ENCODE measurements at places on chromosomes 3 and 15.

DNA sequence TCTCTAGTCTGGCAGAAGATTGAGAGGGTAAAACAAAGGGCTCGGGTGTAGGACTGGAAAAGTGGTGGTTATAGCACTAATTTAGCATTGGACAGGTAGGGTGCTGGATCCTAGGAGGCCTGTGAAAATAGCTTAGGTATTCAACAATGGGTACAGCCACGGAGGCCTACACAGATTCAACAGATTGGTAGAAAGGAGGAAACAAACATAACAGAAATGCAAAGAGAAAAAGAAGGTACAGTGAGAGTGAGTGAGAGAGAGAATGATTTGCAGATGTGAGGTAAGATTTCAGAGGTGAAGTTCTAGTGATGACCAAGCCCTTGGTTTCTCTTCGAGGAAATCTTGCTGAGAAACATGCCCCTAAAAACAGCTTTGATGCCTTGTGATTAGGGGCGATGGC, 37.9 kb downstream of the ADIPOQ start:
- no peak for DNase-seq

DNA sequence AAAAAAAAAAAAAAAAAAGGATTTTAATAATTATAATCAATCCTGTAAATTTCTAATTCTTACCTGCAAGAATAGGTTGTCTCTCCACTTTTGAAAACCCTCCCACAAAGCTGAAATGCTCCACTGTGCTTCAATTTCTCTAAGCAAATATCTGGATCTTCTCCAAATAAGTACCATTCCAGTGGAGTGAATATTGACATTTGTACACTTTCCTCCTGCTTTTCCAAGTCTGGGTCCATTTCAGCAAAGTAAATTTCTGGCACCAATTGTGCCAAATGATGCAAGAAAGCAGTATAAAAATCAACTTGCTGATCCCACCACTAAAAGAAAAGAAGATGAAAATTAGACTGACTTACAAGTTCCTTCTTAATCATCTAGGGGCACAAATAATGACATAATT, 19.9 kb downstream of the UBR1 start:
- DNase-seq = no peak

DNA sequence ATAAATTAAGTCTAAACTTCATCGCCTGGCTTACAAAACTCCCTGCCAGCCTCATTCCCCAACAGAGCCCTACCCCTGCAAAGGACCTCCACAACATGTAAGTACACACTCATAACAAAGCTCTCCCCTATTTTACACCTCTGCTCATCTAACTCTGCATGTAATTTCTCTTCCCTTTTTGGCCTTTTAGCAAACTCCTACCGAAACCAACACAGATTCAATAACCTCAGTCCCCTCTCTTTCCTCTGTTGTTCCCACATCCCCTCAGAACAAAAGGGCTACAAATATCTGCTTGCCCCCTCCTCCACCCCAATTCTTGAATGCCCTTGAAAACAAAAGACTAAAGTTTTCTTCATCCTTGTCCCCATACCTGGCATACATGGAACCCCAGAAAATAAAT, 662 bp downstream of the UBL7 start:
- DNase-seq = no peak

DNA sequence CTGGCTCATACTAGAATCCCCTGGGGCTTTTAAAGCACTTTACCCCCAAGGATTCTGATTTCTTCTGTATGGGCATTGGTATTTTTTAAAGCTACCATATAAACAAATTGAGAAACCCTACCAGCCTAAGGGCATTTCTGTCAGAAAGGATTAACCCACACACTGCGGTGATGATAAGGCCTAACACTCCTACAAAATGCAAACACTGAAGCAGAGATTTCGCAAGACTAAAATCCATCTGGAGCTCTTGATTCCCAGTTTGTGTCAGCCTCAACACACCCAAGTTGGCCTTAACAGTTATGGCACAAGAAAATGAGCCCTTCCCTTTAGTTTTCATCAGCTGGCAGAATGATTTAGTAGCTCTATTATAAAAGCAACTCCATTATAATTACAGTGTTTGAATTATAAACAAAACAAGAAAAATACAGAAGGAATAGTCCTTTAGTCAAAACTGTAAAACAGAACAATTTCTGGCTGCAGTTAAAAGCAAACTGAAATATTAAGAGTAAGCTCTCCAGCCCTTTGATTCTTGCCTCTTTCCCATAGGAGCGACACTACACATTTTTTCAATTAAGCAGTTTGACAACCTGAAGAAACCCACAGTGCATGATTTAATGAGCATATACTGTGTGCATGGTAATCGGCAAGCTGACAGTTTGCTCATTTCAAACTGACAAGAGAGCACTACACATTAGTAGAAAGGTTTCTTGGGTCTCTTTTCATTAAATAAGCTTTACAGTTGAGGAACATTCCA, 441.2 kb downstream of the FHIT start:
- no peak for DNase-seq

DNA sequence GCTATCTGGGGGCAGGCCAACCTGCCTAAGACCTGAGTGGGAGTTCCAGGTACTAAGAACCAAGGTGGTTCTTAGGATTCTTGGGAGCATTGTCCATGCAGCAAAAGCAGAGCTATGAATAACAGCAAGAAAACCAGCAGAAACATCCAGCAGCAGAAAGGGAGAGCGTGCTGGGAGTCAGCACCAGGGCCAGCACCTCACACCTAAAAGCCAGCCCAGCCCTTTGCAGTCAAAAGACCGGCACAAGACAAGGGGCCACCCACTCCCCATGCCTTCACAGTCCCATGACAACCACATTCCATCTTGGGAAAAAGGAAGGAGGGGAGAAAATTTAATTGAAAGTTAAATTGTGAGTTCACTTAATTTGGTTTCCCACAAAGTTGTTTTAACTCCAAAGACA, 364.9 kb downstream of the AGBL1 start:
- no peak for DNase-seq

GRCh38 chr3:156412600-156412999, 142.3 kb downstream of the SSR3 start:
- DNase-seq = no peak

DNA sequence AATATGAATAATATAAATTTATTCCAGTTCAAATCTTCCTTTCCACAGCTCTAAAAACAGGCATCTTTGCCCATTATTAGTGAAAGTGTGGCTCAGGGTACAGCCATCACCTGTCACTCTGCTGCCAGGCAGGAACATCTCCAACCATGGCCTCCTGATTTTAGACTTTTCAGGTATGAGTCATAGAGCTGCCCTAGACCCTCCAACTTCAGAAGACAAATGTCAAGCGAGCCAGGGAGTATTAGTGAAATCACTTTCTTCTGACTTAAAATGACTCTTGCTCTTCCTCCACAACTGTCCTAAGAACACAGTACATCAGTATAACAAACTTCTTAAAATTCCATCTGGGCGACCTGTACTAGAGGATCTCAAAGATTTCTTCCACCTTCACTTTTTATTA, 78.1 kb upstream of the AKAP13 start:
- no peak for DNase-seq

GRCh38 chr3:55858302-55858701, 371.2 kb upstream of the WNT5A start:
- DNase-seq = no peak

- no peak for DNase-seq
Measured at GRCh38 chr15:64690008-64690407, 85.4 kb downstream of the RBPMS2 start.

DNA sequence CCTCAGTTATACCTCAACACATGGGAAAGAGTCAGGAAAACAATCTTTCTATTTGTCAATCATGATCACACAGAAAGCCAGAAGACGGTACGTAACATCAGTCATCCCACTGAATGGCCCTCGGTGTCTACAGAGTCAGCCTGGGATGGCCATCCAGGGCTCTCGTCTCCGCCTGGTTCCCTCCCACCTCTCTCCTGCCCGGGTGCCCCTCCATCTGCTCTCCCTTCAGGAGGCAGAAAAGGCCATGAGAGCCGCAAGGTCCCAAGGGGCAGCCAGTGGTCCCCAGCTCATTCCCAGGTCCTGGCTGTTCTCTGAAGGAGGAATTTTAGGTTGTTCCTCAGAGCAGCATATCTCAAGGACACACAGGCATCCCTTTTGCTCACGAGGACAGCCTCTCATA, 4.4 kb upstream of the LRRC15 start:
- no peak for DNase-seq

DNA sequence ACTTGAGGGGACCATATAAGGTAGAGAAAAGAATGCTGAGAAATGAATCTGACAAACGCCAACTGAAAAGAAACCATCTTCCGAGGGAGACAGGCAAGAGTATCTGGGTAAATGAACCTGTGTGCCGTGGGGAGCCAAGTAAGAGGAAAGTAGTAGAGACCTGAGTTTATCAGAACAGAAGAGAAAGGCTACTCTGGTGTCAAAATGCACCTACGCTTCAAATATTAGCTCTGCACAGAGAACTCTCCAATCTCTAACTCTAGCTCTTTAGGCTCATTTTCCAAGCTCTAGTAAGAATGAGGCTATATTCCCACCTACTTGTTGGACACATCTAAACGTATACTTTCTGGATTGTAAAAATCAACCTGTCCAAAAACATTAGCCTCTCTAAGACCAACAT, 53.5 kb downstream of the TOP2B start:
- no peak for DNase-seq

GRCh38 chr3:126407412-126408044, 12.8 kb downstream of the CFAP100 start:
- DNase-seq = no peak

DNA sequence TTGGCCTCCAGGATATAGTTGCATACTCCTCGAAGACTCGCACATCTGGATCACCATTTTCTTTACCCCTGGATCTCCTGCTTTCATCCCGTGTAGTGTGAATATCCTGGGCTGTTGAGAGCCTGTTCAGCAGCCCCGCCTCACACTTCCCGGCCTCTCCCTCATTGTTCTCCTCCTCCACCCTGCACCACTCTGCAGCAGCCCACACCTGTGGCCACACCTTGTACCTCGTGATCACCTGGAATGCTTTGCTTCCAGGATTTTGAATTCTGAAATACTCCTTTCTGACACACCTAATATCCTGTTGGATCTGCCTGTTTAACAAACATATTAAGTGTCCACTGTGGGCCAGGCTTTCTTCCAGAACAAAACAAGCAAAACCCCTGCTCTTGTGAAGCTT, 14.4 kb downstream of the ABHD17C start:
- DNase-seq = no peak

- no peak for DNase-seq
Measured at GRCh38 chr15:64596701-64597476, 136.5 kb downstream of the ZNF609 start.

- no peak for DNase-seq
Measured at GRCh38 chr3:123658852-123659206, 74.0 kb upstream of the HACD2 start.

GRCh38 chr15:57439128-57440027, 63.1 kb downstream of the CGNL1 start:
- DNase-seq = no peak

GRCh38 chr3:62727536-62727935, 147.7 kb downstream of the CADPS start:
- DNase-seq = no peak

- no peak for DNase-seq
Measured at GRCh38 chr3:71753701-71754609, at the start of gene GPR27. GPR27 (plus strand) TSS chr3:71753855; CDS start chr3:71754050, 195 bp downstream.

DNA sequence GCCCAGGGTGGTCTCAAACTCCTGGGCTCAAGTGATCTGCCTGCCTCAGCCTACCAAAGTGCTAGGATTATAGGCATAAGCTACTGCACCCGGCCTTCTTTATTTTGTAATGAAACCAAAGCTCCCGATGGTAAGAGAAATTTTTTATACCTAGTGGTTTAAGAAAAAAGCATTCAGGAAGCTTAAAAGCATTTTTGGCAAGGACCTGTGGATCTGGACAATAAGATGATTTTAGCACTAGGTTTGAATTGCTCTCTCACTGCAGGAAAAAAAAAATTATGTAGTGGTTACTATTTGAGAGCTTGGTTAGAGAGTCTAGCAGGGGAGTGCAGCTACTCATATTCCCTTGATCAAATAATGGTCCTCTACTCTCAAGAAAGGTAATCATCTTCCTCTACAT, 64.9 kb upstream of the PIK3R4 start:
- no peak for DNase-seq

- no peak for DNase-seq
Measured at GRCh38 chr15:46921891-46922290, 795.4 kb upstream of the SEMA6D start.

GRCh38 chr3:116186049-116186448, 259.2 kb downstream of the LSAMP start:
- DNase-seq = no peak

DNA sequence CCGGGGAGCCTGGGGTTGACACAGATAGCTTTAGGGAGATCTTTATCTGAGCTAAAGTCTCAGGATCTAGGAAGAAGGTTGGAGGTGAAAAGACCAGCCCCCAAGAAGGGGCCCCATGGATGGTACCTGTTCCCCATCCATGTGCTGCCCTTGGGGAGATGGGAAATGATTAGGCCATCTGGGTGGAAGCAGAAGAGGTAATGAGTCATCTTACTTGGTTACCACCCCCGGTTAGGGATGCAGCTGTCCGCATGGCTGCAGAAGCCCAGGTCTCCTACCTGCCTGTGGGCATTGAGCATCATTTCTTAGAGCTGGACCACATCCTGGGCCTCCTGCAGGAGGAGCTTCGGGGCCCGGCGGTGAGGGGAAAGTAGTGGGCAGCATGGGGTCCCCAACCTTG, 3.1 kb upstream of the CPLX3 start:
- DNase-seq = no peak

DNA sequence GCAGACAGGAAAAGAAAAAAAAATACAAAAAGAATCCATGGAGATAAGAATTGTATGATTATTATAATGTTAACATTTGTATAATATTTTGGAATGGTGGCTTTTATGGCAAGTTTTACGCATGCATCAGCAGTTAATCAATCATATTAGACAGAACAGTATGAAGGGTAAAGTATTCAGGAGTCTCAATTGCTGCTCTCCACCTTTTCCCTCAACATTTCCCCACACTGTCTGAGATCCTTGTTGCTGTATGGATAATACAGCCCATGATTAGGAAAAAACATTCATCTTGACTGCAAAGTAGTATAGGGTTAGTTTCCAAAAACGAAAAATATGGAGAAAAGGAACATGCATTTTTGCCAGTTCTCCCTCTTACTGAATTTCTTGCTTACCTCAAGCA, 755.3 kb upstream of the ARPP21 start:
- no peak for DNase-seq

DNA sequence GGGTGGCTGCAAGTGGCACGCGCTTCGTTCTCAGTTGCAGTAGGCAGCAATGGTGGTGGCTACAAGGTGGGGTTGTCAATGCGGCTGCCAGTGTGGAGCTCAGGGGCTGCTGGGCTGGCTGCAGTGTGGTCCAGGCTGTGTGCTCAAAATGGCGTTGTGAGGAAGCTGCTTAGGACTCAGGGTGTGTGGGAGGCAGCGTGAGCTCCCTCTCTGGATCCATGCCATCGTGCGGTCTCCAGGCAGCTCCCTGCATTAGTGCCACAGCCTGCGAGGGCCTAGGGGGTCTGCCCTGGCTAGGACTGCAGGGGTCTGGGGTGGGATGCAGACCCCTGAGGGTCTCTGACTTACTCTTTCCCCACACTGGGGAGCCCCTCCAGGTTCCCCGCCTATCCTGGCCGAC, 397.2 kb downstream of the OCA2 start:
- DNase-seq = no peak

GRCh38 chr3:107767897-107768605, 245.3 kb downstream of the BBX start:
- DNase-seq = no peak

Data from activated CD8-positive, alpha-beta memory T cell treated with anti-CD3 and anti-CD28 coated beads for 4 hours (primary cell).